ENCODE measurements at places on chromosomes 4 and X.

DNA sequence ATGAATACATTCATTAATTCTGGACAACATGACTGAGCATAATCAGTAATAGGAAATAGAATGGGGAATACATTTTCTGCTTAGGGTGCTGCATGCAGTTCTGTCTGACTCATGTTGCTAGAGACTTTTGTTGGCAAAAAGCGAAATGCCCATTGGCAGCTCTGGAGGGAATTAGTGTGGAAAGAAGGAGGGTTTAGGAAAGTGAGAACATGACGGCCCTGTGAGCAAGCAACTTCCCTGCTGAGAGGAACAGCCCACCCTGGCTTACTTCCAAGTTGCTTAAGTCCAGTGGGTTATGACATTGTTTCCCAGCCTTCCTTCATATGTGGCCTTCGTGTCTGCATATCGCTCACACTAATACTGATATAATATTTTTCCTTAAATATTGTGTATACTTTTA lies 13.8 kb downstream of the MAD2L1 start:
- DNase-seq, result no peak

DNA sequence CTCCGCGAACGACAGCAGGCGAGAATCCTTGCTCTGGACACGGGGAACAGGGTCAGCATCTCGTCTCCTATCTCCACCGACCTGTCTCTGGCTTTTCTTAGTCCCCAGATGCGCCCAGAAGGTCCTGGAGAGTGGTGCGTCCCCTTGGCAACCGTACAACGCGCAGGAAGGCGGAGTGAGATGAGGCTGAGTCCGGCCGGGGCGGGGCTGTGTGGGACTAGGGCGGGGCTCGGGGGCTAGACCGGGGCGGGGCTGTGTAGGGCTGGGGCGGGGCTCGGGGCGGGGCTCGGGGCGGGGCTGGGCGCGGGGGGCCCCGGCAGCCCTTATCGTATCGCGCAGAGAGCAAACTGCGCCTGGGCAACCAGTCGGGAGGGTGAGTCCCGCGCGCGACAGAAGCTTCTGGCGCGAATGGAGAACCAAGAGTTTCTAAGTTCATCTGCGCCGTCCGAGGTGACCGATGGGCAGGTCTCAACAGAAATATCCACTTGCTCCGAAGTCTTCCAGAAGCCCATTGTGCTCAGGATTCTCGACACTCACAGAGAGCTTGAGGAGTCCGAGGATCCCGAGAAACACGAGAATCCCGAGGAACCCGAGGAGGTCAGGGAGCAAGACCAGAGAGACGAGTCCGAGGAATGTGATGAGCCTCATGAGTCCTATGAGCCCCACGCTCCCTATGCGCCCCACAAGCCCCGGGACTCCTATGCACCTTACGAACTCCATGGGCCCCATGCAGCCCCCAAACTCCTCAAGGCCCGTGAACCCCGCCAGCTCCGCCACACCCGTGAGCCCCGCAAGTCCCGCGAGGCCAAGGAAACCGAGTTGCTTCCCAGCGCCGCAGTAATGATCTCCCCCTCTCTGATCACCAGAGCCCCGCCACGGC lies 24.9 kb downstream of the ARL9 start:
- DNase-seq, result peak; percentile 52

DNA sequence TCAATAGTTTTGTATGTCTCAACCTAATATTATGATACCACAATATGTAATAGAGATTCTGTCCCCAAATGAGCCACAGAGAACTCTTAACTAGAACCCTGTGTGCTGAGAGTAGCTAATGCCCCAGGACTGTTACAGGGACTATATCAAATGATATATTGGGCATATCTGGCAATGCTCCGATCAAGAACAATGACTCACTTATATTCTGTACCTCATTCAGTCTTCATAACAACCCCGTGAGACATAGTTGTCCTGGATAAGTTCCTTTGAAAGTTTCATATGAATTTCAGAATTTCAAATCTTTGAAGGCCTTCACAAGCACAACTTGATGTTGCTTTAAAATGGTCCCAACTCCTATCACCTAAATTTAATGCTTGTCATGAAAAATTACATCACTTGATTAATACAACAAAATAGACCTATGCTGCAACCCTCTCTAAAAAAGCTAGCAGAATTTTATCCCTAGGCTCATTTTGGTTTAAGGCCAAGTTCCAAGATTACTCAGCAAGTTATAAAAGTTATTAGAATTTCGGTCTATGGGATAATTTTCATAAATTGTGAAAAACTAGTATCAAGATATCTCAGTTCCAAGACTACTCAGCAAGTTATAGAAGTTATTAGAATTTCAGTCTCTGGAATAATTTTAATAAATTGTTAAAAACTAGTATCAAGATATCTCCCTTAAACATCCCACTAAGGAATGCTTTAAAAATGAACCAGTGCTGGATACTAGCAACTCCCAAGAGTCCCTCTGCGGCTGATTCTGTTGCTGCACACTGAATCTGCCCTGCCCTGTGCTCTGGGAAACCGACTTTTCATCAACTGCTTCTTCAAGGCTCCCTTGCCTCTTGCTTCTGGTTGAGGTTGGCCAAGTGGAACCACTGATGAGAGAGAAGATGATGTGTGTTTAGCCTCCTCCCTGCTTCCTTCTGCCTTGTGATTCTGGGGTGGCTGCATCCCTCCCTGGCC lies 6.0 kb upstream of the ANXA3 start:
- DNase-seq, result no peak

GRCh38 chr4:152508386-152508785 lies 27.5 kb downstream of the FBXW7 start:
- DNase-seq, result no peak

GRCh38 chr4:158190718-158191117 lies 17.9 kb upstream of the GASK1B start:
- no peak for DNase-seq

DNA sequence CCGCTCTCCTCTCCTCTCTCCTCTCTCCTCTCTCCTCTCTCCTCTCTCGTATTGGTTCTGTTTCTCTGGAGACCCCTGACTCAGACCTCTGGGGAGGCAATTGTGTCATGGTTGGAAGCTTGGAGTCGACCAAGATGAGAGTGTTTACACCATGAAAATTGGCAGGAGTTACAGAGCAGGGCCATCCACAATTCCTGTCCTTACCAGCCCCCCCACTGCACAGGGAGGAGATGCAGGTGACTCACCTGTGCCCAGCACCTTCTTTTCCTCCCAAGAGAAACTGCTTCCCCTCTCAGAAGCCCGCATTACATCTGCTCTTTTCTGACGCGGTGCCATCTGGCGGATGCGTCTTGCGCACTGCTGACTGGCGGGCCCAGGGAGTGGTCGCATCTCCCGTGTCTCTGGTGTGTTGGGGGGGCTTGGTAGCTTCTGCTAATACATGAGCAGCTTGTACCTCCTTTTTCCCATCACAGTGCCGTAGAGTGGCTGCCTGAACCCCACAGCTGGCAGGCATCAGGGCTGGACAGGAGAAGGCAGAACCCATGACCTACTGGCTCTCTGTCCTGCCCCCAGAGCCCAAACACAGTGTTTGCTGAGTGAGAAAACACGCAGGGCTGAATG lies 31.4 kb upstream of the GPR78 start:
- DNase-seq, result peak; percentile 69

DNA sequence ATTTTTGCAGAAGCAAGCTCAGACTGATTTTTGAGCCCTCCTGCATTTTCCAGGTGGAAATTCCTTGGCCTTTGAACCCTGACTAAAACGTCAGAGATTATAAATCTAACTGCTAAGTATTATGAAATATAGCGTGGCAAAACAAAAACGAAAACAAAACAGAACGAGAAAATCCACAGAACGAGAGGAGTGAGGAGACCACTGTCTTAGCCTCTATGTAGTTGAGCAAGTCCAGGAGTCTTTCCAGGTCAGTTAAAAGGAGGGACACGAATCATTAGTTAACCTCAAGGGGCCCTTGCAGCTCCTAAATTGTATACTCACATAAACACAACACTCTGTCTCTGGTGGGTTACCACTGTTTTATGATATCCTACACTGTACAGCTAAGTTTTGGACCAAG lies 80.2 kb downstream of the SYNPO2 start:
- DNase-seq, result no peak

DNA sequence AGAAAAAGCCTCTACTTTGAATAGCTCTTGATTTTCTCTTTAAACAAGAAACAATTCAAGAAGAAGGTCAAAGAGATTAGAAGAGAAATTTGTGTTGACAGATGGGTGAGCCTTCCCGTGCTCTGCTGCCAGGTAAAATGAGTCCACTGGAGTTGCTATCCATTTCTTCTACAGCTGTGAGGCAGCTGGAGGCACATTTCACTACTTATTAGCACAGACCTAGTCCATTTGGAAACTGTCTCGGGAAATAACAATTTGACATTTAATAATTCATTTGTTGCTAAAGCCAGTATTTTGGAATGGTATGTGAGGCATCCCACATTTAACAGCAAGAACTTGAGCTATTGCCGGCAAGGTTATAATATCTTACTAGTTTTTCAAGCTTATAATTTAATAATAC lies 396.8 kb upstream of the GRIA3 start:
- peak; percentile 3 for DNase-seq

GRCh38 chr4:114811564-114812301 lies 213.1 kb downstream of the UGT8 start:
- no peak for DNase-seq

DNA sequence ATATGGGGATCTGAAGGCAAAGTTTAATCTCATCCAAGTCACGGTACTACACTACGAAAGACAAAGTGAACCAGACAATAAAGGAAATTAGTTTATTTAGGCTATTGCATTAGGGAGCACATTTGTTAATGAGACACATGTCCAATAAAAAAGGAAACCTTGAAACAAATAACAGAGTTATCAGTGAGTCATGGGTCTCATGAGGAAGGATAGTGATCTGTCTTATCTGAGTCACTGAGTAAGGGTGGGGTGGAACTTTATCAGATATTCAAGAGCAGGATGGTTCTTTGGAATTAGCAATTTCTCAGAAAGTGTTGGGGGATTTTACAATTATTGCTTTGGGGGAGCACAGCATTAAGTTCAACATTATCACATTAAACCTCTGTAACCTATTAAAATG lies 188.9 kb upstream of the IL1RAPL1 start:
- no peak for DNase-seq

GRCh38 chrX:96564595-96564994 lies 120.0 kb upstream of the DIAPH2 start:
- no peak for DNase-seq

DNA sequence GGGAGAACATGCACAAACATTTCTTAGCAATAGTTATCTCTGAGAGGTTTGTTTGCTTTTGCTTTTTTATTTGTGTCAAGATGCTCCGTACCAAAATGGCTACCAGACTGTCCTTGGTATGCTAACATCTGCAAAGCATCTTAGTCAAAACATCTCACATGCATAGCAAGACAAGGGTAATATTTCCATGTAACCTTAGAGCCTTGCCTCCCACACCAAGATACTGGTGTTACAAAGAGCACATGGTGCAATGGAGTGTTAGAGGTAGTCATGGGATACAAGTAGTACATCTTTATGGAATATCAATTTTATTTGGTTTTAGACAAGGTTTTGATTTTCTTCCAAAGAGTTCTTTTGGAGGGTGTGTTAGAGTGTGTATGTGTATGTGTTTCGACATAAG lies 109.7 kb downstream of the NR3C2 start:
- DNase-seq, result no peak

- no peak for DNase-seq
These were observed 708.1 kb downstream of the GLUD2 start for GRCh38 chrX:121755541-121755940.

GRCh38 chr4:52036886-52037530 lies 1.1 kb downstream of the SGCB start:
- DNase-seq, result no peak

GRCh38 chr4:2285613-2286381 lies 23.9 kb upstream of the MXD4 start:
- DNase-seq, result no peak

Measured in NCI-H2171 treated with DMSO at 0.1 percent for 48 hours (cell line).